ENCODE measurements at places on chromosomes 7 and 10.
A peak's percentile ranks its signal among the peaks of the same experiment; 100 is the strongest.

- DNase-seq, result no peak
Measured at GRCh38 chr7:107170051-107170915, 1.5 kb downstream of the HBP1 start.

DNA sequence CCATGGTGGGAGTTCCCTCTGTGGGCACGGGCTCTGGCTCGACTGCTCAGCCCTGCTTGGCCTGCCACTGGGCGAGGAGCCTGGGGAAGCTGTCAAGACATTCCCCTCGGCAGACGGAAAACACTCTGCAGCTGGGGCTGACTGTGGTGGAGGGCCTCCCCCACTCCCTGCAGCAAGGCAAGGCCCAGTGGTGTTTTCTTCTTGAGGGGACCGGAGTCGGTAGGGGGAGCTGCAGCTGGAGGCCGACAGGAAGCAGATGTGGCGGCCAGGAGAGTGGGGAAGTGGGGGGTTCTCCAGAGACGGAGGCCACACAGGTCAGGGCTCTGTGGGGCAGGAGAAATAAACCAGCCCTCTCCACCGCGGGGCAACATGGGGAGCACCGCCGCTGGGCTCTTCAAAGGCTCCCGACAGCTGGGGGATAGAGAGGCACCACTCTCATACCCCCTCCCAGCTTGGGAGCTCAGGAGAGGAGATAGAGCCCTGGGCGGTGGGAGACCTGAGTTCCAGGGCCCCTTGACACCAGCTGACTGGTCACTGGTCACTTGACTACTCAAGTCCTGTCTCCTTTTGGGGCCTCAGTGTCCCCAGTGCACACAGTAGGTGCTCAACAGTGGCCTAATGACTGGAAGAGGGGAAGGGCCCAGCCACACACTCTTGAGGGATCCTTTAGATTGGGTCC, 43.4 kb downstream of the PPIF start:
- no peak for DNase-seq

DNA sequence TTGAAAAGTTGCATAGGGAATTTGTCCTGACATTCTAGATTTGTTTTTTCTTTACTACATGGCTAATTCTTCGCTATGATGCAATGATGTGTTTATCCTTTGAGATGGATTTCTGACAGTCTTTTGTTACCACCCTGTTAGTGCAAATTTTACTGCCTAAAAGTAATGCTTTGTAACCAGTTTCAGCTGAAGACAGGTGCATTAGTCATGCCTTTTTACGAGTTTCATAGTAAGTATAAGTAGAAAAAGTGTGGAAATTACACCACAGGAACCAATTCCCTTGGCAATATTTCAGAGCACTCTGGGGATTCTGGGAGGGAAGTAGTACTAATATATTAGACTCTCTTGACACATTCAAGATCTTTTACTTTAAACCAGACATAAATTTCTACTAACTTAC, 257.8 kb upstream of the DKK1 start:
- DNase-seq, result no peak

- DNase-seq, result no peak
Measured at GRCh38 chr10:1508096-1508495, 229.2 kb downstream of the ADARB2 start.

DNA sequence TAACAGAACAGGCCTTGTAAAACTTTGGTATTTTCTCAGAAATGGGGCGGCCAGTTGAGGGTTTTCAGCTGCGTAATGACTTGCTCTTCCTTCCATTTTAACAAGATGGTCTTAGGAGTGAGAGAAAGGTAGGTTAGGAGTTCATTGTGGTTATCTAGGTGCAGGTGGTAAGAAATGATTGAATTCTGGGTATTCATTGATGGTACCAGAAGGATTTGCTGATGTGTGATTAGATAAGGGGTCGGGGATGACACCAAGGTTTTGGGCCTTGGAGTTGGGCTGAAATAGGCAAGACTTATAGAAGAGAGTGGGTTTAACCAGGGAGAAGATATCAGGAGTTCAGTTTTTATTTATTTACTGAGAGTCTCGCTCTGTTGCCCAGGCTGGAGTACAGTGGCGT, 2.6 kb downstream of the MDH2 start:
- DNase-seq, result no peak

GRCh38 chr7:43750016-43750887, 8.2 kb upstream of the BLVRA start:
- DNase-seq, result no peak

GRCh38 chr7:2248984-2249694, 7.1 kb downstream of the NUDT1 start:
- DNase-seq, result peak; percentile 16

DNA sequence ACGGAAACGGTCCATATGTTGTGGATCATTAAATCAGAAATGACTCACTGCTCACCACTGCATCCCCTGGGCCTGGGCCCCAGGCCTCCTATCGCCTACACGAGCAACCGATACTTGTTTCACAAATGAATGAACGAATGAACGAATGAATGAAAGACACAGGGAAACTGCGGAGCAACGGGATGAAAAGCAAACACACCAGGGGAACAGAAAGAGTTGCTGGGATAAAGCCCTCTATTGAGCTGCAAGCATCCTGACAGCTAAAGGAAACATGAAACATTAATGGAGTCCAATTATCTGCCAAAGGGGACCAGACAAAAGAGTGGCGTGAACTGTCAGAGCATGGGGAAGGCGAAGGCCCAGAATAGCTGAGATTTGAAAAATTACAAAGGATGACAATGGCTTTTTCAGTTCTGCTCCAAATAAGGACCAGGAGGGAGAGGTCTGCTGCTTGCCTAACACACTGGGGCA, 92.1 kb downstream of the GRB10 start:
- no peak for DNase-seq

DNA sequence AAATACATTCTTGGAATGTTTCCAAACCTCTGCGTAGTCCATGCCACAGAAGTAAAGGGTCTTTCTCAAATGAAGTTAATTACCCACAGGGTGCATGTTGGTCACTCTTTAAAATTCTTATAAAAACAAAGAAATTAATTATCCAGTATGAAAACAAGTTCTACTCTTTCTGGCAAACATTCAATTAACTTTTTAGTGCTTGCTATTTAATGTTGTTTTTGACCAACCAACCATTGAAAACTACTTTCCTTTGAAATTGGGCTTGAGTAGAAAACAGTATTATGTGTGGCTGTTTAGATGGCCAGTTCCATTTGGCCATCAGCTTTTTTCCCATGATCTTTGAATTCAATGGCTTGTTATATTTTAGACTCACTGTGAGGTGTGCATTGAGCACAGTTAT, 83.0 kb downstream of the TAF3 start:
- DNase-seq, result no peak

GRCh38 chr10:42992156-42992956, 84.5 kb upstream of the RET start:
- DNase-seq, result no peak

GRCh38 chr7:11689096-11689495, 142.9 kb downstream of the THSD7A start:
- no peak for DNase-seq

DNA sequence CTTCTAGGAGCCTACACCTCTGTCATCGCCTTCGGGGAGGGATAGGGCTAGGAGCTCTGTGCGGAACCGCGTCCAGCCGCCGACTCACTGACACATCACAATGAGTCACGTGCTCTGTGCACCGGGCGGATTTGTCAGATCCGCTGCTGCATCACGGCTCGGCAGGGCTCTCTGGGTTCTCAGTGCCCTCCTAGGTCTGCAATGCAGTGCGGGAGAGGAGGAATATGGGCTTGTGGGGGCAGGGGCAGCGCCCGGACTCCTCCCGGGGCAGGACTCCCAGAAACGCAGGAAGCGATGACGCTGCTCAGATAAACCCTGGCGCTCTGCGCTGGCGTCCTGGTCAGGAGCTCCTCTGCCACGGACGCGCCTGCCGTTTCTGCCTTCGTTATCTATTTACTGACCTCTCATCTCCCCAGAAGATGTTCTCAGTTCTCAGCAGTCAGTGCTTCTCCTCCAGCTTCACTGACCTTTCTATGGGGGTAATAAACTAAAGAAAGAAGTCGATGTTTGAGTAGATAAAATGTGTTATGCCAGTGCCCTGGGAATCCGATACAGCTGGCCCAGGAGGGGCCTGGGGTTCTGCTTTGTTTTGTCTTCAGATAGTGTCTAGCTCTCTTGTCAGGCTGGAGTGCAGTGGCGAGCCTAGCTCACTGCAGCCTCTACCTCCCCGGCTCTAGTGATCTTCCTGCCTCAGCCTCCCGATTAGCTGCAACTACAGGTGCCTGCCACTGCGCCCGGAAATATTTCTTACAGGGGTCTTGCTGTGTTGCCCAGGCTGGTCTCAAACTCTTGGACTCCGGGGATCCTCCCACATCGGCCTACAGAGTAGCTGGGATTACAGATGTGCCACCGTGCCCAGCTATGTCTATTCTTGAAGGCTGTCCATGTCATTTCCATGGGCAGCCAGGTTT, 22.8 kb upstream of the ITGB1 start:
- DNase-seq, result peak; percentile 71

DNA sequence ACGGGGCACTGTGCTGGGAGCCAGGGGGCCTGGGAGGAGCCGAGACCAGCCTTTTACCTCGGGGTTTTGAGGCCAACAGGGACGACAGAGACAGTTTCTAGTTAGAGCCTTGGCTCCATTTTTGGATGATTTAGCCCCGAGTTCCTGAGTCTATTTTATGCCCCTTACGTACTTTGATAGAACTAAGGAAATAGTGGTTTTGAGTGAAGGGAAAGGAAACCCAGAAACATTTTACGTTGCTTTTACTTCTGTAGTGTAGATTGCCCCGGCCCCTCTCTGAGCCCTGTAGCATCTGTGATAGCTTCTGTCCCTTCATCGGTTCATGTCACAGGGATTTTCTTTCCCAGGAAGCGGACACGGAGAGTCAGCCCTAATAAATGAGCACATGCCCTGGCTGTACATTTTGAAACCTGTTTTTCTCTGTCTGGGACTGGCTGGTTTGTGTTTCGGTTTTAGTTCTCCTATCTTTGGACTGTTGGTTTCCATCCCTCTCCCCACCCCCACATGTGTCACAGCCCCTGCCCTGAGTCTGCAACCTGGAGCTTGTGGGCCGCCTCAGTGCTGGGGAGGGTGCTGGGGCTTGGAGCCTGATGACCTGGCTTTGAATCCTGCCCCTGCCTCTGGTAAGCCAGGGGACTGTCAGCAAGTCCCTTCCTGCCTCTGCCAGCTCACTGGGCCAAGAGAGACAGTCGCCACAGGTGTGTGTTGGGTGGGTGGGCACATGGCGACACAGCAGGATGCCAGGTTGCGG, 6.9 kb upstream of the ORAI2 start:
- DNase-seq, result peak; percentile 61

DNA sequence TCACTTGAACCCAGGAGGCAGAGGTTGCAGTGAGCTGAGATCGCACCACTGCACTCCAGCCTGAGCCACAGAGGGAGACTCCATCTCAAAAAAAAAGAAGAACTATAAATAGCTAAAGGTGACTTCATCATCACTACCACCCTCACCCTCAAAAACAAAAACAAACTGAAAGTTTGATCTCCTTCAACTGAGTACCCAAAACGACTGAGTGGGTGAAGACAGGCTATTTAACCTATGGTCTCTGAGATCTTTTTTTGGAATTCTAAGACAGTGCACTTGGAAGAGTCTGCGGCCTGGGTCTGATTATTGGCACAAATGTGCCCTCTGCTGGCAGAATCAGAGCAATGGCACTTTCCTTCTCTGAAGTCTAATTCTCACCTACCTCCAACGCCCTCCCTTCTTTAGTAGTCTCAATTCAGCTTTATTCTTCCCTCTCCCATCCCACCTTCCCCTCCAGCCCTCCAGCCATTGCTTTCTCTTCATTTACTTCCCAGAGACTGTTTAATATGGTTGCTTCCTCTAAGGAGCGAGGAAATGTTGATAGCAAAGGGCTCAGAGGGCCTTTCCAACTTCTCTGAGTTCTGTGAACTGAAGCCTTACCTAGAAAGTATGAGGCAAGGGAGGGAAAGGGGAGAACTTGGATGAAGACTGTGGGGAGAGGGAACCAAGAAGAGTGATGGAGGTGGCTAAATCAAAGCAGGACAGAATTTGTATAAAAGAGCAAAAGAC, 2.9 kb upstream of the MYOZ1 start:
- peak; percentile 13 for DNase-seq

- no peak for DNase-seq
Measured at GRCh38 chr10:122544493-122544892, 16.1 kb upstream of the DMBT1 start.

DNA sequence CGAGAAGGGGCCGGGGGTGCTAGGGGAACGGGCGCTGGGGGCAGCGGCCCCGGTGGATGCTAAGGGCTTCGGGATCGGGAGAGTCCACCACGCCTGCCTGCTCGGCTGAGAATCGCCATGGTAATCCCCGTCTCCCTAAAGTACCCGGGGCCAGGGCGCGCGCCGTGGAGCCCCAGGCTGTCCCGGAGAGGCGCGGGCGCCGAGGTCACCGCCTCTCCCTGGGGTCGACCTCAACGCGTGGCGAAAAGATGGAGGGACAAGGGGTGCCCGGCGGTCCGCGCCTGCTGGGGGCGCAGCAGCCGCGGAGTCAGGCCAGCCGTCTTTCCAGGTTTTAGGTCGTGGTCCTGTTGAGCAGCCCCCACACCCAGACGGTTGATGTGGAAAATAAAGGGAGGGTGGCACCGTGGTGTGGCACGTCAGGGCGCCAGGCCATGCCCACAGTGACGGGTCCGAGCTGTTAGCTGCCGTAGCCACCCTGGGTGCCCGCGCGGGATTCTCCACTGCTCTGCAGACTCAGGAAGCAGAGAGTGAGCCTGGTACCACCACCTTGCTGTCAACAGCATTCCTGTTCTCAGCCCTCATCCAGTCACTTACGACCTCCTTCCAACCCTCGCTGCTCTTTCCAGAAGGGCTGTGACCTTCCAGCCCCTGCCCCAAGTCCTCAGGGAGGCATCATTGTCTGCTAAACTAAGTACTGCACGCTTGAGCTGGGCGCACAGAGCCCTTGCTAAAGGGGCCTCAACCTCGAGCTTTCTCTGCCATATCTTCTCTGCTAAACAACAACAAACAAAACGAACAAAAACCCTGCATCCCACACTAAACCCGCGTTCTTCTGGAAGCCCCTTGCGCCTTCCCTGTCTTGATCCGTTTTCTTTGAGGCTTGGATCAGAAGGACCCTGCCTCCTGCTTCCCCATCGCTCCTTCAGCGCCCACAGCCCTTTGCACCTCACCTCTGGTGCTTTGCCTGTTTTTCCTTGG, 666 bp downstream of the SMKR1 start:
- peak; percentile 7 for DNase-seq

GRCh38 chr10:114278140-114278883, 39.3 kb downstream of the VWA2 start:
- no peak for DNase-seq

GRCh38 chr10:50439806-50440205, 183.9 kb downstream of the SGMS1 start:
- no peak for DNase-seq

- DNase-seq, result no peak
Measured at GRCh38 chr10:85787881-85788280, 578.7 kb downstream of the GRID1 start.

DNA sequence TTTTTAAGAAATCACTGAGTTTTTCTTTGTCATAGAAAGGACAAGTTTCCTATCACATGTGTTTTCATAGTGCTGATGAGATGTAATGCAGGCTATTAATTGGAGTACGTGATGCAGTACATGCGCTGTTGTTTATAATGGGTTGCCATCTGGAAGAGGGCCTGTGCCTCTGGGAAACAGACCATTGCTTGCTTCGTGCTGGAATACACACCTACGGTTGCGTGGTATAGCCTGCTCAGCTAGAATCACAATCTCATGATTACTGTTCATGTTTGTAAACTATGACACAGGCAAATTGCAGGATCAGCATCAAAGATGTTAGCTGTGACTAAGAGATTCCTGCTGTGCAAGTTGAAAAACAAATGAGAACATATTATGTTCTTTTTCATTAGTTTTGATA, 107.2 kb upstream of the STEAP1B start:
- DNase-seq, result no peak
